Gastrocnemius medialis (tissue), 4 donors: ENCODE measurements at places on chromosomes 11 and 22. TPM values are rescaled to one million over a fixed set of nuclear protein-coding genes. Genes with fewer than 3 reads are reported as not detected.
A peak's percentile ranks its signal among the peaks of the same experiment; 100 is the strongest.

DNA sequence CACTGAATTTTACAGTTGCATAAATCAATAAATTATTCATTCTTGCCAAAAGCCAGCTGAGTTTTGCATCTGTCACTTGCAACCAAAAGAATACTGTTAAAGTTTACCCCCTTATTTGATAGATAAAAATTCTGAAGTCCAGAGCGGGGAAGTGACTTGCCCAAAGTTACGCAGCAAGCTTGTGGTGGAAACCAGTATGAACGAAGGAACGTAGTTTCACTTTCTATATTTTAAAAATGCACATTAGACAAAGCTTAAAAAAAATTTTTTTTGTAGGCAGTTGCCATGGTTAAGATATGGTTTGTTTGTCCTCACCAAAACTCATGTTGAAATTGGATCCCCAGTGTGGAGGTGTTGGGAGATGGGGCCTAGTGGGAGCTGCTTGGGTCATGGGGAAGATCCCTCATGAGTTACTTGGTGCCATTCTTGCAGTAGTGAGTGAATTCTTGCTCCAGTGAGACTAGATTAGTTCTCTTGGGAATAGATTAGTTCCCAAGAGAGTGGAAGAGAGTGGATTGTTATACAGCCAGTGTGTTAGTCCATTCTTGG, 46.3 kb upstream of the SEZ6L start:
- H3K27ac ChIP-seq, result no peak overlapping the region
- H3K4me3 ChIP-seq, result no peak overlapping the region
- no peaks in the 10 kb centered on the region for H3K4me1 ChIP-seq

Gene PATE3
- not detected for total RNA-seq

DNA sequence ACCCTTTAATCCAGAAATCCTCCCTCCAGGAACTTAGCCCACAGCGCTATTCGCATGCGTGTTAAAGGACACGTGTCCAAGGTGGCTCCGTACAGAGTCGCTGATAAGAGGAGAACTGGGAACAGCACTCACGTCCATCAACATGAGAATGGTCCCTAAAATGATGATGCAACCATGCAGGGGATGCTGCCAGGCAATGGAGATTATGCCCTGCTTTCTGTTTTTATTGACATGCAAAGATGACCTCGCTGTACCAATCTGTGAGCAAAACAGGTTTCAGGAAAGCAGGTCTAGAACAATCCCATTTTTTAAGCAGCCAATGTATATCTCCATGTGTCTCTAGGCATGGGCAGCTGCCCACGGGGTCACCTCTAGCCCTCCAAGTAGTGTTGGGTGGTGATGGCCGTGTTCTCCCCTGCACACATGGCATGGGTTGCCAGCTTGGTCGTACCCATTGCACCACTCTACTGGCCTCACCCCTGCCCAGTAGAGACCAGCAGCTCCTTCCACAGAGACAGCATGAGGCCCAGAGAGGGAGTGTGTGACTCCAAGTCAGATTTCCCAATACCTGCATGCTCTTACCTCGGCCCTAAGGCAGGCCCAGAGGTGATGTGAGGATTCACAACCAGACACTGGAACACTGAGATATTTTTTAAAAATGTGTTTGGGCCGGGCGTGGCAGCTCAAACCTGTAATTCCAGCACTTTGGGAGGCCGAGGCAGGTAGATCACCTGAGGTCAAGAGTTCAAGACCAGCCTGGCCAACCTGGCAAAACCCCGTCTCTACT, 68.3 kb upstream of the LINC01488 start:
- H3K36me3 ChIP-seq, result no peaks in the 10 kb centered on the region
- H3K4me3 ChIP-seq, result no peak overlapping the region
- DNase-seq, result no peak
- H3K27me3 ChIP-seq, result no peaks in the 10 kb centered on the region

- no peaks in the 10 kb centered on the region for H3K36me3 ChIP-seq
- DNase-seq, result no peak
- H3K27me3 ChIP-seq, result no peaks in the 10 kb centered on the region
- peaks cover 20% of the 10 kb centered on the region for H3K4me1 ChIP-seq
- H3K4me3 ChIP-seq, result no peak overlapping the region
Observed at GRCh38 chr11:86737737-86738136, 62.6 kb upstream of the PRSS23 start.

DNA sequence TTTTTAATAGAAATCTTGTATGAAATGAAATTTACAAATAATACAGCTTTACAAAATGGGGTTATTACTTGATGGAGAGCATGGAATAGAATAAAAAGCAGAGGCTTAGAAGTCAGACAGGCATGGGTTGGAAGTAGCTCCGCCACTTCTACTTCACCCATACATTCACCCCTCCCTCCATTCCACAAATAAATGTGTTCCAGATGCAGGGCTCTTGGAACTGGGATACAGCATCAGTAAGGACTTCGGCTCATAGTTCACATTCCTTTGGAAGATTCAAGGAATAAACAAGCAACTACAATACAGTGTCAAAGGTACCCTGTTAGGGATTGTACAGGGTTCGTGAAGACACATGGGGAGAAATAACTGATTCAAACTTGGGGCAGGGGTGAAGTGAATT, 156.8 kb downstream of the WNT11 start:
- H3K27ac ChIP-seq, result no peak overlapping the region
- no peaks in the 10 kb centered on the region for H3K36me3 ChIP-seq
- H3K4me3 ChIP-seq, result no peak overlapping the region
- H3K27me3 ChIP-seq, result no peaks in the 10 kb centered on the region
- H3K4me1 ChIP-seq, result no peaks in the 10 kb centered on the region

- no peaks in the 10 kb centered on the region for H3K36me3 ChIP-seq
- H3K4me1 ChIP-seq, result no peaks in the 10 kb centered on the region
- no peak overlapping the region for H3K27ac ChIP-seq
- H3K4me3 ChIP-seq, result no peak overlapping the region
Observed at GRCh38 chr22:39445678-39446077, 11.1 kb upstream of the MGAT3 start.

- H3K27ac ChIP-seq, result no peak overlapping the region
- no peak overlapping the region for H3K4me3 ChIP-seq
- H3K4me1 ChIP-seq, result no peaks in the 10 kb centered on the region
- DNase-seq, result no peak
- H3K36me3 ChIP-seq, result no peaks in the 10 kb centered on the region
- no peaks in the 10 kb centered on the region for H3K27me3 ChIP-seq
Observed at GRCh38 chr22:16973591-16974297, 34.3 kb downstream of the GAB4 start.

DNA sequence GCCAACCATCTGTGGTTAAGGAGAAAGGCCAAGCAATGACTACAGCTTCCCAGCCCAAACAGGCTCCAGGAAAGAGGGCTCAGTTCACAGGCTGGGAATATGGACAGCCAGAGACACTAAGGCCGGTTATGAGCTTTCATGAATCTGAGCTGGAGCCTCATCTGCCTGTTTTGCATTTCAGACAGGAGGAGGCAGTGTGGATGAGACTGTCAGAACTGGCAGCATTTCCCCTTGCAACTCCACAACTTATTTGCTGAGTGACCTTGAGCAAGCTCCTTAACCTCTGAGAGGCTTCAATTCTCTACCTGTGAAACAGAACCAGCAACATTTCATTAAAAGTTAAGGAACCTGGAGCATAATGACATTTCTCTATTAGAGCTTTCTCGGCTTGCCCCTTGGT, 264.0 kb downstream of the ETS1 start:
- no peaks in the 10 kb centered on the region for H3K4me1 ChIP-seq
- no peak overlapping the region for H3K4me3 ChIP-seq
- no peaks in the 10 kb centered on the region for H3K36me3 ChIP-seq
- no peak overlapping the region for H3K27ac ChIP-seq
- H3K27me3 ChIP-seq, result no peaks in the 10 kb centered on the region

DNA sequence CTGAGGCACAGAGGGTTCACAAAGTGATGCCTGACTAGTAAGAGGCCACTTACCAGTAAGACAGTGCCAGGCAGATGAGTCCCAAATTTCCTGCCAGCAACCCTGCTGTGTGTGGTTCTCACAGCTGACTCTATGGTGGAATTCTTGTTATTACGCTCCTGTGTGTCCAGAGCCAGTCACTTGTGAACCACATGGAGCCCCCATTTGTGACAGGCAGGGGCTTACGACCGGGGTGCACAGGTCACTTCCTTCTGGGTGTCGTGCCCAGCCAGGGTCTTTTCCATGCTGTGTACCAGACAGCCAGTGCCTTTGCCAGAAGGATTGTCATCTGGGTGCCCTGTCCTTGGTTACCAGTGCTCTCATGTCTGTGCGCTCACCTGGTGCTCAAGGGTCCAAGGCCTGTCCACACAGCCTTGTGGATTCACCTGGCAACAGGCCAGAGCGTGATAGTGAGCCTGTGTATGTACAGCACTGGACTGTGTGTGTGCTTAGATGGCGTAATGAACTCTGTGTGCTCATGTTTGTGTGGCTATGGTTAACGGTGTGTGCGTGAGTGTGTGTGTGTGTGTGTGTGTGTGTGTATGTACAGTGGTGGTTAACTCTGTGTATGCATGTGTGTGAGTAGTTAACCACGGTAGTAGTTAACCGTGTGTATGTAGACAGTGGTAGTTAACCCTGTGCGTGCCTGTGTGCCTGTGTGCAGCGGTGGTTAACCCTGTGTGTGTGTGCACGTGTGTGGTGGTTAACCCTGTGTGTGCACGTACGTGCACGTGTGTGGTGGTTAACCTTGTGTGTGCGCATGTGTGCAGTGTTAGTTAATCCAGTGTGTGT, 18.6 kb downstream of the GRAMD4 start:
- H3K4me3 ChIP-seq, result no peak overlapping the region
- no peaks in the 10 kb centered on the region for H3K36me3 ChIP-seq
- H3K27me3 ChIP-seq, result no peaks in the 10 kb centered on the region
- H3K27ac ChIP-seq, result peak overlapping the region; percentile 88
- no peak for DNase-seq

DNA sequence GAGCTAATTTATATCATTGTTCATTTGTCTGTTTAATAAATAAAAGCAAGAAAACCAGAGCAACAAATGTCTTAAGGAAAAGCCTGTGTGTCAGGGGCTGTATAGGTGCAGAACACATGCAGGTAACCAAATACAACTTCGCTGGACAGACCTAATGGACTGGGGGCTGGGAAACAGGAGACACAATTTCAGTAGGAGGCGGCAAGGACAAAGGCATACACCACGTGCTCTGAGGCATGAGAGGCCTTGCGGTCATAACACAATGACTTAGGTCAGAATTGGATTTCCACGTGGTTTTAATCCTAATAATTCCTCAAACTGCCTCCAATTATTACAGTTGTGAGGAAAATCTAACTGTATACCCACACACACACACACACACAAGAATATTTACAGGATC, 8.7 kb upstream of the GLB1L3 start:
- H3K27ac ChIP-seq, result no peak overlapping the region
- H3K36me3 ChIP-seq, result peaks cover 26% of the 10 kb centered on the region
- no peak for DNase-seq
- peaks cover 17% of the 10 kb centered on the region for H3K27me3 ChIP-seq
- H3K4me3 ChIP-seq, result no peak overlapping the region

- no peak overlapping the region for H3K27ac ChIP-seq
- H3K27me3 ChIP-seq, result peaks cover 11% of the 10 kb centered on the region
- H3K36me3 ChIP-seq, result peaks cover 7% of the 10 kb centered on the region
- DNase-seq, result no peak
Observed at GRCh38 chr11:68750195-68751003, 921 bp downstream of the TESMIN start.

Gene ESAM
- total RNA-seq, result 26.4 TPM

Gene C11orf16
- not detected for total RNA-seq

DNA sequence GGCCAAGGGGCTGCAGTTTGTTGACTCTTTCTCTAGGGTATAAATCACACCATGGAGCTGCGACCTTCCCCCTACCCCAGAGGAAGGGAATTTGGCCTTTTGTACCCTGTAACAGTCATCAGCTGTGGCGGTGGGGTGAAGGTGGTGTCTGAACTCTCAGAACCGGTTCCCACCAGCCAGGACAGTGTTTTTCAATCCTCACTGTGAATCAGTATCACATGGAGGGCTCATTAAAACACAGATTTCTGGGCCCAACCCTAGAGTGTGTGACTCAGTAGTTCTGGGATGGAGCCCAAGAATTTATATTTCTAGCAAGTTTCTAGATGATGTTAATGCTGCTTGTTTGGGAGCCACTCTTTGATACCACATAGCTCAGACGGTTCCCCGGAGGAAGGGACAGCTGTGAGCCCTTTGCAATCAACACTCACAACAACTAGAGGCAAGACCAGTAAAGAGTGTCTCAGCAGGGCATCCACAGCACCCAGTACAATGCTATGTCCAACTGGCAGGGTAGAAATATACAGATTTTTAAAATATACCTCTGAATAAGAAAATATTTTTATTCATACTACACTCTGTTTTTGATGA, 43.9 kb upstream of the FAT3 start:
- no peaks in the 10 kb centered on the region for H3K27me3 ChIP-seq
- H3K27ac ChIP-seq, result no peak overlapping the region
- DNase-seq, result no peak
- no peaks in the 10 kb centered on the region for H3K36me3 ChIP-seq
- no peak overlapping the region for H3K4me3 ChIP-seq

Gene MYO18B
- total RNA-seq, result 273 TPM

DNA sequence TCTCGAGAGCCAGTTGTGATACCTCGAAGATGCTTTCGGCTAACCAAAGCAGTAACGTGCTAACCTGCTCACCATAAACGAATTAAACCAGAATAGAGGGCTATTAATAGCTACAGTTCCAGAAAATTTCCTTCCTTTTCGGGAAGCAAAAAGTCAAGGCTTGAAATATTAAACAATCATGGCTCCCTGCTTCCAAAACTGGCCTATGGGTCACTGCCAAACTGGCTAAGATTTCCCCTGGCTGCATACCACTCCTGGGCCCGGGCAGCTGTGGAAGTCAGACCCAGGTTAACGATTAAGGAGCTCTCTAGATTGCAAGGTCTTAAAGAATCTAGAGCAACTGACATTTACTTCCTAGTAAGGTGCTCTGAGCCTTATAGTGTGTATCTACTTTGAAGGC, 1.7 kb downstream of the AMOTL1 start:
- H3K4me3 ChIP-seq, result peak overlapping the region; percentile 95
- H3K36me3 ChIP-seq, result no peaks in the 10 kb centered on the region
- H3K4me1 ChIP-seq, result peaks cover 55% of the 10 kb centered on the region

- H3K27me3 ChIP-seq, result no peaks in the 10 kb centered on the region
- H3K4me1 ChIP-seq, result peaks cover 5% of the 10 kb centered on the region
- H3K27ac ChIP-seq, result peak within 1 kb of the TSS; percentile 75
- peaks cover 12% of the 10 kb centered on the region for H3K36me3 ChIP-seq
- DNase-seq, result peak; percentile 91
Observed at GRCh38 chr11:66568124-66568916, at the start of gene CTSF. CTSF (minus strand) TSS chr11:66568606; CDS start chr11:66568486, 120 bp downstream.

DNA sequence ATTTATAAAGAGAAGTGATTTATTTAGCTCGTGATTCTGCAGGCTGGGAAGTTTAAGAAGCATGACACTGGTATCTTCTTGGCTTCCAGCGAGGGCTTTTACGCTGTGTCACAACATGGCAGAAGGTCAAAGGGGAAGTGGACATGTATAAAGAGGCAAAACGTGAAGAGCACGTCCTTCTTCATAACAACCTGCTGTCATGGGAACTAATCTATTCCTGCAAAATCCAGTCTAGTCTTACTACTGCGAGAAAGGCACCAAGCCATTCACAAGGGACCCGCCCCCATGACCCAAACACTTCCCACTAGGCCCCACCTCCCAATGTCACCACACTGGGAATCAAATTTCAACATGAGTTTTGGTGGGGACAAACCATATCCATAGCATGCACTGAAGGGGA, 58.3 kb downstream of the AMOTL1 start:
- peaks cover 24% of the 10 kb centered on the region for H3K4me1 ChIP-seq
- no peaks in the 10 kb centered on the region for H3K27me3 ChIP-seq
- peak overlapping the region; percentile 25 for H3K27ac ChIP-seq

Gene ZDHHC5
- 47.2 TPM for total RNA-seq

Gene FUT4
- total RNA-seq, result 1.5 TPM

Gene SLC17A6
- total RNA-seq, result not detected

Gene PRR5L
- total RNA-seq, result 0.46 TPM

Gene RCE1
- total RNA-seq, result 6.6 TPM

GRCh38 chr11:69939551-69940245, 120.5 kb upstream of the FGF3 start:
- H3K27me3 ChIP-seq, result peaks cover 6% of the 10 kb centered on the region
- H3K4me1 ChIP-seq, result no peaks in the 10 kb centered on the region
- H3K27ac ChIP-seq, result peak overlapping the region; percentile 72
- H3K36me3 ChIP-seq, result no peaks in the 10 kb centered on the region
- DNase-seq, result no peak
